ENCODE measurements at places on chromosomes 3 and 15.

DNA sequence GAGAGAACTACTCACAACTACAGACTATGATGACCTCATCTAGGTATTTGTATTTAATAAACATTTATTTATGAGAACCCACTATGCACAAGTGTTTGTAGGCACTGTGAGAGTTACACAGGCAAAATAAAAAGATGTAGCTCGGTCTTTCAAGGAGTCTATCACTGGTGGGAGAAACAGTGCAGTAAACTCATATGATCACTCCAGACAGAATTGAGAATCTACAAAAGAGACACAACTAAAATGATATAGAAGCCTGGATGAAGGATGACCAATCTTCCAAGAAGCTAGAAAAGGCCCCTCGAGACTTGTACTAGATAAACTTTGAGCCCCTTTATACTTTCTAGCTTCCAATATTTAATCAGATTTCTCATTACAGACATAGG, 70.2 kb upstream of the ZBTB20 start:
- no peak for DNase-seq

- no peak for DNase-seq
Measured at GRCh38 chr3:112448939-112449338, 50.3 kb downstream of the BTLA start.

DNA sequence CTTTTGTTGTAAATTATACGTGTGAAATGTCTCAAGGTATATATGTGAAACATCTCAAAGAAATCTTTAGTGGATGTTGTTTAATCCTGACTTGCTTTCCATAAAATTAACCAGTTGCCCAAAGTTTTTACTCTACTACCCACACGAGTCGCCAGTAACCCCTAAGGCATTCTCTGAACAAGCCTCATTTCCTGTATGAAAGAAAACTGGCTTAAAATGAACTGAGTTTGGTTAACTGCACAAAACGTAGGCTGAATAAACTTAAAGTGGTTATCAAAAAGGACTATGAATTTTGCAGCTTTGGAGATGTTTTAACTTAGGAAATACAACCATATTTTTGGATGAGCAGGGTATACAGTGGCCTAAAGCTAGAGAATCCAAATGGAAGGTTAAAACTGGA, 2.7 kb upstream of the APPL1 start:
- no peak for DNase-seq

- DNase-seq = no peak
Measured at GRCh38 chr3:107977221-107978130, 113.4 kb downstream of the CD47 start.

DNA sequence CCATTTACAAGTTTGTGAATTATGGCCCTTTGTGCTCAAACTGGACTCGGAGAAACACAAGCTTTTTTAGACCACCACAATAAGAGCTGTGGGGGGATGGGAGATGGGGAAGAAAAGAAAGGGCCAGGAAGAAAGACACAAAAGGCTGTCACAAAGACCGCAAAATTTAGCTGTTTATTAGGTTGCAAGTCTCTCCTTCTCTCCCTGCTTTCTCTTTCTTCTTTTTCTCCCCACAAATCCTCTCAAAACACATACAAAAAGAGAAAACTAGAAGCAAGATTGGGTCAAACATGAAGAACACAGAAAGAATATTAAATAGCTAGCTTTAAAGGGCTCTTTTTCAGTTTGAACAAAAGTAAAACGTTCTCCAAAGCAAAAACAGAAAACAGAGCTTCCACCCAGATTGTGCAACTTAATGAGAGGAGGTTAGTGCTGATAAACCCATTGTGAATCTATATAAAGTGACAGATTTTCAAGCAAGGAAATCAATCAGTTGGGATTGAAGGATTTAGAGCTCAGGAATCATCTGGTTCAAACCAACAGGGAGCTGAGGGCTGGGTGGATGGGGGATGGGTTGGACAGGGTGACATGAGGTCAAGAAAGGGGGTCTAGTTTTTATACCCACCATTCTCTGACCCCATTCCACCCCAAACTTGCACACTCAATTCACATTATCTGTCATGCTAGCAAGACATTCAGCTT, 87.3 kb downstream of the DHX30 start:
- no peak for DNase-seq

DNA sequence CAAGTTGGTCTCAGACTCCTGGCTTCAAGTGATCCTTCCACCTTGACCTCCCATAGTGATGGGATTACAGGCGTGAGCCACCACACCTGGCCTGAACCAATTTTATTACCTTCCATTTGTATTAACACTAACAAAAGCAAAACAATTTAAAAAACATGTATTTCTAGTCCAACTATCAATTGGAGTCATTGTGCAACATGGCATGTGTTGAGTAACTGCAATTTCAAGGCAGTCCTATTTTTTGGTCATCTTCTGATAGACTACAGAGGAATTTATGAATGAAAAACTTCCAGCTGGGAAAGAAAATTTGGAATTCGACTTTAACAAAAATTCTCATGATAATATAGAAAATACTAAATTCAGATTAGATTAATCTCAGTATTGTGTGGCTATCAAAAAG, 16.8 kb downstream of the SPTSSB start:
- DNase-seq = no peak

GRCh38 chr15:38883987-38884386, 319.4 kb upstream of the RASGRP1 start:
- no peak for DNase-seq

DNA sequence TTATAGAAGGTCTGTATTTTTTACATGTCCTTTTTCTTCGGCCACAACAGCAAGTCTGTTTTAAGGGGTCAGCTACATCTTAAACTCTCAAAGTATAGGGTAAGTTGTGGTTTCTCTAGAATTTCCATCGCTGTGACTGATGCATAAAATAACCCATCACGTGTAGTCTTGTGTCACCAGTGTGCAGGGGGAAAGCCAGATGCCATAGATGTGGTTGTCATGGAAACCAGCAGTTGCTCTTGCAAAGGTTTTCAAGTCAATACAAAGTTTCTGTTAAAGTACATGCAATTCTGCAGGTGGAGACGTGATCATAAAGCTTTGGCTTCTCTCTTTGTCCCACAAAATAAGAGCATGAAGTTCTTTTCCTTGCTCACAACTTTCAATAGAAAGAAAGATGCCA, 210.3 kb upstream of the ONECUT1 start:
- no peak for DNase-seq

GRCh38 chr3:114214542-114215341, 22.6 kb downstream of the ZNF80 start:
- no peak for DNase-seq

DNA sequence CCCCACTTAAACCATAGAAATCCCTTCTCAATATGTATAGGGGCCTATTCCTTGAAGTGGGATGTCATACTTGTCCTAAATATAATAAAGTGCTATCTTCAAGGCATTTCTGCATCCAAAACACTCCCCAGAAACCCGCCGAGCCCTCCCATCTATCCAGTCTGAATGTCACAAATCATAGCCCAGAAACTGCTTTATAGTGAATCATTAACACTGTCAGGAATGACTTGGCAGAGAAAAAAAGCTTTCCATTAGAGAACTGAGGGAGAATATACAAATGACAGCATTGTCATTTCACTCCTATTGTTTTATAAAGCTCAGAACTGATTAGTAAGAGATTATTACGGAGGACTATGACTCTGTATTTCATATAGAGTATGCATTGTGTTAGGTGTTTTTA, 48.4 kb upstream of the MEIS2 start:
- no peak for DNase-seq

DNA sequence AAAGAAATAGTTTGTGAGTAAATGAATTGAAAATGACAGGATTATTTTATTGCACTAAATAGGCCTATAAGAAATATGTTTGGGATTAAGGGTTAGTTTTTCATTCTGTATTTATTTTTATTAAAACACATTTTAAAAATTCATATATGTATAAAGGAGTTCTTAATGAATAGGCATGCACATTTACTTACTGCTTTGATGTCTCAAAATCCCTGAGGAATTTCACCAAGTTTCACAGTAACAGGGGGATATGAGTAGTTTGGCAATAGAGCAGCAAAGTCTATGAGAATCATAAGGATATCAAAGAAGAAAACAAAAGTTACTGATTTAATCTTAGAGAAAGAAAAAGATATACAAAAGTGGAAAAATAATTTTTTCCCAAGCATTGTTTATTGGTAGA, 411.7 kb downstream of the NAALADL2 start:
- no peak for DNase-seq

DNA sequence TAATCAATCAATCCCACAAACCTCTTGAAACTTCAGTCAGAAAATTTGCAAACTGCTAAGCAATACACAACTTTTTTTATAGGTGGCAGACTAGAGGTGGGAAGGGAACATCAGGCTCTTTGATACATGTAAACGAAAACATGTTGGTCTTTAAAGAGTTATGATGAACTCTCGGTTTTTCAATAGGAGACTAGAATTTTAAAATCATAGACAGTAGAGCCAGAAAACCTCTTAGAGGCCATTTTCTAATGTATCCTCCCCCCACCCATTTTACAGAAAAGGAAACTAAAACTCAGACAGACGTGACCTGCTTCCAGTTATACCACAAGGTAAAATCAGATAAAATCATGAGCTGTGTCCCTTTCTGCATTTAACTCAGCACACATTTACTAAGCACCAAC, 179.1 kb upstream of the LPP start:
- no peak for DNase-seq

Measured in activated T-helper 1 cell treated with Interleukin-2 at 50 U/mL for 16 hours (primary cell).